ENCODE measurements at places on chromosomes 12 and 14.
A peak's percentile ranks its signal among the peaks of the same experiment; 100 is the strongest.

DNA sequence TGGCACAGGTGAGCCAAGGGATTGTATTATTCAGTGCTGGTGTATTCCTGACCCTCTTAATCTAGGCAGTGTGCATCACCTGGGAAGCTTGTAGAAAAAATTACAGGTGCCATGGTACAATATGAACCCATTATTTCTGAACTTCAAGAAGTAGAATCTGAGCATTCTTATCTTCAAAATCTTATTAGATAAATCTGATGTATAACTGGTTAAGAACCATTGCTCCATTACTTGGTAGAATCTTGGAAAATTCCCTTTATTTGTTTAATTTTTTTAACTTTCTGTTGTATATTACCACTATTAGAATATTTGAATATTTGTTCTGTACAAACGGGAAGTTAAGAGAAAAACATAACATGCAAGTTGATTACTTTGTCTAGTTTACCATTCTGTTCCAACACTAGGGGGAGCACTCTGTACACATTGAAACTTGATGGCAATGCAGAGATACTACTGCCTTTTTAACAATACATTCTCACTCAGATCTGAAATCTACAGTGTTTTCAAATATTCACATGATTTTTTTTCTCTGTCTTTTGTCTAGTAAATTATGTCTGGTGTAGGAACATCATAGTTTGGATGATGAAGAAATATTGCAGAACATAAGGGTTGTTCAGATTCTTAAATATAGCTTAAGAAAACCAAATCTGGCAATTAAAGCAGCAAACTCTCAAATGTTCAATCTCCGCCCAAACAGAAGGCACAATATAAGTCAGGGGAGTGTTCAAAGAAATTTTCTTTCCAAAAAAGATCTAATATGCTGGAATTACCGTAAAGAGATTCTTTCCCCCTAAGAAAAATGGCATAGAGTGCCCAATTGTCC lies 196.6 kb downstream of the PCNX1 start:
- no peak for DNase-seq

- DNase-seq, result no peak
Measured at GRCh38 chr14:100504372-100505078, 82.7 kb downstream of the BEGAIN start.

DNA sequence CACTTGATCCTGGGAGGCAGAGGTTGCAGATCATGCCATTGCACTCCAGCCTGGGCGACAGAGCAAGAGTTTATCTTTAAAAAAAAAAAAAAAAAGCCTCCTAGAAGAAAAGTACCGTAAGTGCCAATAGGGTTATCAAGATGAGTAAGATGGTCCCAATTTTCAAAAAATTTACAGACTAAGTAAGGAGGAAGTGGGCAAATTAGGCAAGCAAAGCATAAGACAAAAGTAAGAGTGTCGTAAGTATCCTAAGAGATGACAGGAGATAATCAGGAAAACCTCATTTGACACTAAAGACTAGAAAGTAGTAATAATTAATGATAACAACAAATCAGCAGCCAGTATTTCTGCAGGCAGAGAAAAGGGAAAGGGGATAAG lies 12.2 kb downstream of the PYM1 start:
- no peak for DNase-seq

DNA sequence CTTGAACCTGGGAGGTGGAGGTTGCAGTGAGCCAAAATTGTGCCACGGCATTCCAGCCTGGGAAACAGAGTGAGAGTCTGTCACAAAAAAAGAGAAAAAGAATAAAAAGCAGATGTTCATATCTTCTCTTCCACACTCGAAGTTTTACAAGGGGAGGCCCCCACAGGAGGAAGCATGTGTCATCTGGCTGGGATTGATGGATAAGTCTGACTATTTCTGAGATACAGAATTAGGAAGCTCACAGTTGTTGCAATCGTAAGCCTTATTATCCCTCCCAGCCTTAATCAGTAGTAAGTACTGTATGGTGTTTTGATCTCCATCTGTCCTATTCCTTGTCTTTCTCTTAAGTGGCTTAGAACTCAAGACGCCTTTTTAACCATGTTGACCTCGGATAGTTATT lies 31.9 kb upstream of the RASSF8 start:
- no peak for DNase-seq

GRCh38 chr12:111488271-111488670 lies 82.5 kb downstream of the SH2B3 start:
- peak; percentile 7 for DNase-seq

DNA sequence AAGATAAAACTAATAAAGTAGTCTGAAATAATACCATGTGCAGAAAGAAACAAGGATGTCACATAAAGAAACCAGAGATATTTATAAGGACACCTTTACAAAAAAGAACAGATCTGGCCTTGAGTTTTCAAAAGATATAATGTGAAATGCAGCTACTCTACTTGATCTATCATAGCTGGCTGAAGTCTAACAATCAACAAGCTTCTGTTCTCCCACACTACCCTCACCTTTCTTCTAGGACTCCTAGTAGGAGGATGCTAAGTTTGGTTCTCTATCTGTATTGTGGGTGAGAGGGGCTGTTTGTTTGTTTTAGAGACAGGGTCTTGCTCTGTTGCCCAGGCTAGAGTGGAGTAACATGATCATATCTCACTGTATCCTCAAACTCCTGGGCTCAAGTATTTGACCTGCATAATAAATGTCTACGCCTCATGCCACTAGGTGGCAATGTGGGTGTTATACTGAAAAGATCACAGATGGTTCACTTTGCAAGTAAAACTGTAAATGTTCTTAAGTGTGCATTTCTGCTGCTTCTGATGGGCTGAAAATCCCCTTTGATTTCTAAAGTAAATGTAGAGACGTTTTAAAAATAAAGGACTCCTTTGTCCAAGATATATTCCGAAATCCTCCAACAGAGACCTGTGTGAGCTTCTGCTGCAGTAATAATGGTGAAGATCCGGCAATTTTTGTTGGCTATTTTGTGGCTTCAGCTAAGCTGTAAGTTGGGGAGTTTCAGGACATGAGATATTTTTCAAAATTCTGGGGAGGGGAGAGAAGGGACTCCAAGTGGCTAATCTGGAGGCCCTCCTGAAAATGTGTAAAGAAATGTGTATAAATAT lies 269.3 kb downstream of the DAD1 start:
- DNase-seq, result no peak

DNA sequence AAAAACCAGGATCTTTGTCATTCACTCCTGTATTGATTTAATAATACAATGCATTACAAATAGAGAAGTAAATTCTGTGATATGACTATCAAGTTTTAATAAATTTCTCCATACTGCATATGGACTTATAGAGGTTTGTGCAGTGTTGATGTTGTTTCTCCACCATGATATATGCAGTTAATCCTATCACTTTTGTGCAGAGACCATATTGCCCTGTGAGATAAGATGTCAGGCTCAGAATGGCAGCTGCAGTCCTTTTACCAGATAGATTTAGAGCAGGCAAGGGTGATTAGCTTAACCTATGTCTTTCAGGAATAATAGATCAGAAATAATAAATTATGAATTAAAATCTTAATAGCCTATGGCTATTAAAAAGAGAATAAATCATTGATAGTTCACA lies 38.6 kb upstream of the KCNJ8 start:
- DNase-seq, result no peak

GRCh38 chr12:124454735-124455134 lies 112.7 kb downstream of the NCOR2 start:
- DNase-seq, result no peak

DNA sequence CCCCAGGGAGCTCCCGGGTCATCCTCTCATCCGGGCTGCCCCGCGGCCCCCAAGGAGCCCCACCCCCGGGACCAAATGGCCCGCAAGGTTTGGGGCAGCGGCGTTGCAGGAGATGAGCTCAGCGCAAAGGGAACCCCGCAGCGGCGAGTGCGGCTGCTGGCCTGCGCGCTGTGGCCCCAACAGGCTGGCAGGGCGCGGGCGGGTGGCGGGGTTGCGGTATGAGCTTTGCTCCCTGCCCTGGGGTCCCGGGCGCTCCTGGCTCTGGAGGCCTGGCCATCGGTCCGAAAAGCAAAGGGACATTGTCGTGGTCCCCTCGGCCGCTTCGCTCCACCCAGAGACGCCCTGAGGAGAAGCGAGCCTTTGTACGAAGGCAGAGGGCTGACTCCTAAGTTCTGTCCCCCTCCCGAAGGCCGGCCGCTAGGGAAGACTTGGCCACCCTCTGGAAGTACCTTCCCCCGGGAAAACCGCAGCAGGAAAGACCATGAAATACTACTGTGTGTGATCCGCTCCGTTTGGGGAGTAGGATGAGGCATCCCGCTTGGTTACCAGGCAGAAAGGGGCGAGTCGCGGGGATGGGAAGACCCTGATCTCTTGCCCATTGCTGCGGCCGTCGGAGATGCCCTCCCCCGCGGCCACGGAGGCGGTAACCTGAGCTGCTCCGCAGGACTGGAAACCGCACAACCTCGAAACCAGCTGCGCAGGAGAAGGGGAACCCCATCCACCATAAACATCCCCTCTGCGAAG lies 620 bp upstream of the NID2 start:
- no peak for DNase-seq

DNA sequence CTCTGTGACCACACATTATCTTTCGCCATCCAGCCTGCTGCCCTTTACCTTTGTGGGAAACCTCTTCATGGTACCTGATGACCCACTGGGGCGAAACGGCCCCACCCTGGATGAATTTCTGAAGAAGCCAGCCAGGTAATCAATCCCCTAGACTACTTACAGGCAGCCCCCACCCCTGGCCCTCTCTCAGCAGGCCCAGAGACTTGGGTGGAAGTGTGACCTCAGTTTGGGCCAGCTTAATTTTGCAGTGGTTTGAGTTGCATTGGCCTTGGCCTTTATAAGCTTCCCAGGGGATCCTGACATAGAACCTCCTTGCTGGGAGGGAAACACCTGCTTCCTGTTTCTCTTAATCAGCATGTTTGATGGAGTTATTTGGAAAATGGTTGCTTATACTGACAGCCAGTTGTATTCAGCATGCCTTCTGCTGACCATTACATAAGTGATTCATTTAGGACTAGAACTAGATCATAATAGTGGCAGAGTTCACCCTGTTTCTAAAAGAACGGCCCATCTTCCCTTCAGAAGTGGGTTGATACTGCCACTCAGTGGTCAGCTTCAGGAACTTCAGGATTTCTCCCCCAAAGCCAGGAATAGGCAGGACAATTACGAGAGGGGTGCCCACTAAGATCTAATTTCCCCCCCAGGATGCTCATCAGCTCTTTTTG lies 6.1 kb downstream of the SDR39U1 start:
- DNase-seq, result no peak

All from epithelial cell of proximal tubule (primary cell).